ENCODE measurements at places on chromosomes 1 and 21. TPM values are rescaled to one million over a fixed set of nuclear protein-coding genes. Genes with fewer than 3 reads are reported as not detected.

Gene OR2L2
- not detected for total RNA-seq

Gene OTUD3
- 3.9 TPM for total RNA-seq

- DNase-seq, result no peak
These were observed 11.7 kb downstream of the CHIA start for GRCh38 chr1:111302374-111302773.

DNA sequence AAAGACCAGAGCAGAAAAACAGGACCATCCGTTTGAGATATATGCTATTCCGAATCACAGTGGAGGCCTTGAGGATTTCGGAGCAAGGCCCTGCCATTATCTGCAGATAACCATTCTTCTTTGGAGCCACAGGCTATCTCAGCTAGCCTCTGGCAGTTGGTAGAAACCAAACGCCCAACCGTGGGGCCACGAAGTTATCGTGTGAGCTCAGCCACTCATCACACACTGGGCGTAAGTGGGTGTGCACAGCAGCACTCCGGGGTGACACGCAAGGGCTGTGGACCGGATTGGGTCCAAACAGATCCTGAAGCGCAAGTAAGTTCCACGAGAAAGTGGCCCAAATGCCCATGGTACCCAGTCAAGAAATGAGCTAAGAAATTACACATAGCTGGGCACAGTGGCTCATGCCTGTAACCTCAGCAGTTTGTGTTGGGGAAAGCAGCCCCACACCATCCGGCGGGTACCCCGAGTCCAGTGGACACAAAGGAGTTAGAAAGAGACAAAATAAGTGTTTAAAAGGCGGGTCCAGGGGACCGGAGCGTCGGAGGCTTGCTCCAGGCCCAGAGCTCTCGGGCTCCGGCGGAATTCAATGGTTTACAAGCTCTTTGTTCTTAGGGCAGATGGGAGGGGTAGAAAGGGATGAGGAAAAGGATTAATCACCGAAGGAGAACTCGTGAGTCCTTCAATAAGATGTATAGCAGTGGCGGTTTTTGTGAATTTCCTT, 130.6 kb downstream of the LIPI start:
- no peak for DNase-seq

GRCh38 chr1:228316589-228317387, 89.8 kb downstream of the TRIM11 start:
- no peak for DNase-seq

Gene PBX1
- 8.7 TPM for total RNA-seq
